ENCODE measurements at places on chromosomes 4 and X.

GRCh38 chr4:6546681-6547447 is 28.1 kb upstream of the MAN2B2 start:
- DNase-seq, result peak; percentile 20

DNA sequence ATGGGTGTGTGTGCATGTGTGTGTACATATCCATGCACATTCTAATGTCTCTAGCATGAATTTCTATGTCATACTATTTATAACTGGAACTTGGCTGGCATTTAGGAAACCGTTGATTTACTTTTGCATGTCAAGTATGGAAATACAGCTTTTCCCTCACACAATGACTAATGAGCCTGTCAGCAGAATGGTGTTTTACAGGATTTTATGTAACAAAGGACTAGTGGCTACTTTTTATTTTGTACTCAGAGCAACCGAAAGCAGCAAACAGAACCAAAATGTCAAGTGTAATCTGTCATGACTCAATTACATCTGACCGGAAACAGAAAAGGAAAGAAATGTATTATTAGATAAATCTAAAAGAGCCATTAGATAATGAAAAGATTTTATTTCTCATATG is 1911.5 kb upstream of the AGA start:
- no peak for DNase-seq

DNA sequence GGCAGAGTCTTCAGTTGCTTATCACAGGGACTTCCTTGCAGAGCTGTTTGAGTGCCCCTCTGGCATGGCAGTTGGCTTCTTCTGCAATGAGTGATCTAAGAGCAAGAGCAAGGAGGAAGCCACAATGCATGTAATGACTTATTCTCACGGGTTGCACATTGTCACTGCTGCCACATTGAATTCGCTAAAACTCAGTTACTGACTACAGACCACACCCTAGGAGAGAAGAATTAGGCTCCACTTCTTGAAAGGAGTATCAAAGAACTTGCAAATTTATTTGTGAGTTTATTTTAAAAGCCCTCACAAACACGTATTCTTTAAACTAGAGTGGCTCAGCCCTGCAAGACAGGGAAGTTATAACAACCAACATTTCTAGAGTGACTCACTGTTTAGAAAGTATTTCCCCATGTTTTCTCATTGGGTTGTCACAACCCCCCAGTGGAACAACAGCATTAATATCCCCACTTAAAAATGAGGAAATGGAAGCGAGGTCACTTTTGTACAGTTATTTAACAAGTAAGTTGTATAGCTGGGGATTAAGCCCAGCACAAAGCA is 32.4 kb upstream of the RBPJ start:
- no peak for DNase-seq

GRCh38 chr4:151359576-151359975 is 34.2 kb upstream of the SH3D19 start:
- no peak for DNase-seq

DNA sequence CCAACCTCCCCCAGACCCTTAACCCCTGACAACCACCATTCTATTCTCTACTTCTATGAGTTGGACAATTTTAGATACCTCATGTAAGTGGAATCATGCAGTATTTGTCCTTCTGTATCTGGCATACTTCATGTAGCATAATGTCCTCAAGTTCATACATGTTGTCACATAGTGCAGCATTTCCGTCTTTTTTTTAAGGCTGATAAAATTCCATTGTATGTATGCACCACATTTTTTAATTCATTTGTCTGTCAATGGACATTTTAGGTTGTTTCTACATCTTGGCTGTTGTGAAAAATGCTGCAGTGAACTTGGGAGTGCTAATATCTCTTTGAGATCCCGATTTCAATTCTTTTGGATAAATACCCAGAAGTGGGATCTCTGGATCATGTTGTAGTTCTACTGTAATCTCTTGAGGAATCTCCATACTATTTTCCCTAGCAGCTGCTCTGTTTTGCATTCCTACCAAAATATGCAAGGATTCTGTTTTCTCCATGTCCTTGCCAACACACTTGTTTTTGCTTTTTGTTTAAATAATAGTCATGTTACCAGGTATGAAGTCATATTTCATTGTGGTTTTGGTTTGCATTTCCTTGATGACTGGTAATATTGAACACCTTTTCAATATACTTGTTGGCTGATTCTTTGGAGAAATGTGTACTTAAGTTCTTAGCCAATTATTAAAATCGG is 48.8 kb upstream of the ADAD1 start:
- DNase-seq, result no peak

GRCh38 chr4:184309241-184310170 is 91.8 kb upstream of the ENPP6 start:
- no peak for DNase-seq

DNA sequence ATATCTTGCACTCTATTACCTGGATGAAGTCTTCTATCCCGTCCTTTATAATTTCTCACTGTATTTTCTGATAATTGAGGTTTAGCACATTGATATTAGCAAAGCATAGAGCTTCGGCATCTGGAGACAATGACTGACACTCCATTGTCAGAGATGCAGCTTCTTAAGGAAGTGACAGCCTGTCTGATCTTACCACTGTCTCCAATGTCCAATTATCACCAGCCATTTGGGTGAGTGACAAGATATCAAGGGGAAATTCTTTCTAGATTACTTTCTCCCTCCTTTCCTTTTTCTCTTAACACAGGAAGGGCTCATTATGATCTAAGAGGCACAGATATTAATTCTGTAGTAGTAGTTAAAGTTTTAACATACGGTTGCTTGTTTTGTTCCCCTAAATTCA is 86.4 kb downstream of the LDB2 start:
- no peak for DNase-seq

- no peak for DNase-seq
Observed at GRCh38 chr4:7381221-7381889, 53.4 kb downstream of the PSAPL1 start.

- DNase-seq, result no peak
Observed at GRCh38 chr4:156118507-156119220, 165.0 kb upstream of the CTSO start.

DNA sequence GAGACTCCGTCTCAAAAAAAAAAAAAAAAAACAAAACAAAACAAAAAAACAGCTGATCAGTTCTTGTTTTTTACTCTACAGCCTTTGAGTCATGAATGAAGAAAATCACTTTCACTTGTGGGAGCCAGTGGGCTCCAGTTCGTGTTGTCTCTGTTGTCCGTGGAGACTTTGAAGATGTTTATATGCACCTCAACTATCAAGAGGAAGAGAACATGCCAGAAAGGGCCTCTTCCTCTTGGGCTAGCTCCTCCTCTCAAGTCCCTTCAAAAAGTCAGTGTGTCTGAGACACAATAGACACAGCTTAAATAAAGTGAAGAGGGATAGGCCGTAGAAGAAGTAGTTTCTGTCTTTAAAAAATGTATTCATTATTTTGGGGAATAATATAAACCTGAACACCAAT is 182.7 kb downstream of the KDR start:
- DNase-seq, result no peak

DNA sequence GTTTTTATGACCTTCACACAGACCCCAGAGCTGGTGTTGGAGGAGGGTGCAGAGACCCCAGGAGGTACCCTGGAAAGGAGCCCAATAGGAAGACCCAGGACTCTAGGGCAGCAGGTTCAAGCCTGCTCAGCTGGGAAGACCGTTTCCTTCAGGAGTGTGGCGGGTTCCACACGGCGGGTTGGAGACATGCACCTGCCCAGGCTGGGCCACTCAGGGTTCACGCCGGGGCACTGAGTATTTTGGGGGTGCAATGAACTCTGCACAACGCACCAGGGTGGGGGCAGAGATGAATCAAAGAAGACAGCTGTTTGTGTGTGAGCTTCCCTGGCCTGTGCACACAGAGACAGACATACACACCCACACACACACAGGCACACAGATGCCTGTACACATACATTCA is 52.5 kb upstream of the PPP2R3B start:
- no peak for DNase-seq

GRCh38 chr4:5700459-5700858 is 7.9 kb downstream of the EVC2 start:
- DNase-seq, result no peak

DNA sequence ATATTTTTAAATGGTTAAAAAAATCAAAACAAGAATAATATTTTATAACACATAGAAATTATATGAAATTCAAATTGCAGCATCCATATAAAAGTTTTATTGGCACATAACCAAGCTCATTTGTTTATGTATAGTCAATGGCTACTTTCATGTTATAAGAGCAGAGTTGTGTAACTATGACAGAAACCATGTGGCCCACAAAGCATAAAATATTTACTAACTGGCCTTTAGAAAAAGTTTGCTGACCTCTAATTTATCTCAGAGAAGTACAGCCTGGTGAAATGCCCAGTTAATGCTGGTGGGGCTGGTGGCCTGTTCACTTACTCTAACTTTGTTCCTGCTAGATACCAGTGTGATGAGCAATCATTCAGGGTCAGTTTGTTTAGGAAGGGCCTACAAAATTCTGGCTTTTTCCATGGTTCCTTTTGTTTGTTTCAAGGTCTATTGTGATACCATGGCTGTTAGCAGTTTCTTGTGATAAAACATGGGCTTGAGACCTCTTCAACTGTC is 104.6 kb downstream of the PPP1R2C start:
- DNase-seq, result no peak

DNA sequence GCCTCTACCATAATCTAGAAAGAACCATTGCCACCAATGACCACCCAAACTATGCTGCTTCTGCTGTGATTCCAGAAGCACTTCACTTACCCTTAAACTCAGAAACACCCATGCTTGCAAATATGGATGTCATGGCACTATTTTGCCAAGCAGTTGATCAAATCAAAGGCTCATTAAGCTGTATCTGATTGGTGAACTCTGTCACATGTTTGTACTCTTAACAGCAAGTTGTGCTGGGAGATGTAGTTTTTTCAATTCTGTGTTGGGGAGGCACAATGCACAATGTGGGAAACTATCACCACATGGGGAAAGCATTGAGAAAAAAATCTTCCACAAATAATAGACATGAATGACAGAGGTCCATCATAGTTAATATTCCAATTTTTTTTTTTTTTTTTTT is 19.2 kb upstream of the SPCS3 start:
- no peak for DNase-seq

DNA sequence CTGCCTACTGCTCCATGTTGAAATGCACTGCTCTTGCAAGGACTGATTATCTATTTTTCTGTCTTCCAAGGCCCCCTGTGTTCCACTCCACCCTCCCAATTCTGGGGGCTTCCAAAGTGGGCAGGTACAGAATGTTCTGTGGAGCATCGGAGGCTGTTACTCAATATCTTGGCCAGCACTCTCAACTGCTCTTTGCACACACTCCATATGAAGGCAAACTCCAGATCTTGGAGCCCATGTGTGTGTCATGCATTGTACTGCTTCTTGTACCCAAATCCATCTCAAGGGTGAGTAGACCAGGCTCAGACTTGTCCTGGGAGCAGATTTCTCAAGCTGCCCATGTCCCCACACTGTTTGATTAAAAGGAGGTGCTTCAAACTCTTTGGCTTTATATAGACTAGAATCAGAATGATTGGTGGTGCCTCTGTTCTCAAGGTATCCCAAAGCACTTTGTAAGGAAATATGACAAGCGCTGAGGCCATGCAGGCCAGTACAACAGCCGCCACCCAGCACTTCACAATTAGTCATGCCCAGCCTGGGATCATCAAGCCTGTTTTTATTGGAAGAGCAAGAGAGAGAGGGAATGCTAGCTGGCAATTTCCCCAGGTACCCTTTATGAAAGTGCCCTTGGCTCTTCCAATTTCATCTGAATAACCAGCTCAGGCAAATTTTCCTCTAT is 44.3 kb downstream of the AR start:
- no peak for DNase-seq

GRCh38 chr4:88381123-88381522 is 2.5 kb downstream of the HERC6 start:
- no peak for DNase-seq

DNA sequence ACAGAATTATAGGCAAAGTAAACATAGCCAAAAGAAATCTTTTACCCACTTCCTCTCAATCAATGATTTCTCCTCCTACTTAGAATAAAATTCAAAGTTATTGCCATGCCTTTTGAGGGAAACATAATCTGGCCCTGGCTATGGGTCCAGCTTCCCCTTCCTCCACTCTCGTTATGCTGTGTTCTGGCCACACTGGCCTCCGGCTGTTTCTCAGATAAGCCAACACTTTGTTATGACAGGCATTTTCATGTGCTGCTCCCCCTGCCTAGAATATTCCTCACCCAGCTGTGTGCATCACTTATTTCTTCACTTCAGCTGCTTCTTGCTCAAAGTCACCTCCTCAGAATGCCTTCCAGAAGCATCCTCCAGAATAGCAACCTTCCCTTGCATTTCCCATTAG is 386.6 kb upstream of the AADAT start:
- DNase-seq, result no peak

GRCh38 chr4:105550641-105551040 is 1.8 kb upstream of the ARHGEF38 start:
- no peak for DNase-seq

DNA sequence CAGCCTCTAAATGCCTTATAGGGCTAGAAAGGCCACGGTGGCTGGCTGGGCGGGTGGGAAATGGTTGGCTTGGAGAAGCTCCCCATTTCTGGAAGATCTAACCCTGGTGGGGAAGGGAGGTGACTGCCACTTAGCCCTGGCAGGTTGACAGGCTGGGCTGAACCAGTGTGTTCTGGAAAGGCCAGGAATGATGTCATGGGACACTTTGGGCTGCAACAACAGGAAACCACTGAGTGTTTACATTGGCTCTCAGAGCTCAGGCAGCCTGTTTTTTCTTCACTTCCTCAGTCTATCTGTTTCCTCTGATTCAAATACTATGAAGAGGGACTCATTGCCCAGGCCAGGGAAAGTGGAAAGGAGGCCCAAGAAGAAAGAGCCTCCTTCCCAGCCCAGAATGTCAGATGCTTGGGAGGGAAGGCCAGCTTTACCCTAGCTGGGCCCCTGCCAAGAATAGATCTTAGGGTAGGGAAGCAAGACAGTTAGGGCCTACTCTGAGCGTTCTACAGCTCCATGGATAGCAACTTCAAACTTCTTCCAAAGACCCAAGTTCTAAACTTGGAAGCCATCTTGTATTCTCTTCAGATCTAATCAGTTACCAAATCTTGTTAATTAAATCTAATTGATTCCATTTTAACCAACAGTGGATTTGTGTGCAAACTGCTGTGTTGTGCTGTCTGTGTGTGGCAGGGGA is 65.8 kb upstream of the MSN start:
- peak; percentile 27 for DNase-seq

DNA sequence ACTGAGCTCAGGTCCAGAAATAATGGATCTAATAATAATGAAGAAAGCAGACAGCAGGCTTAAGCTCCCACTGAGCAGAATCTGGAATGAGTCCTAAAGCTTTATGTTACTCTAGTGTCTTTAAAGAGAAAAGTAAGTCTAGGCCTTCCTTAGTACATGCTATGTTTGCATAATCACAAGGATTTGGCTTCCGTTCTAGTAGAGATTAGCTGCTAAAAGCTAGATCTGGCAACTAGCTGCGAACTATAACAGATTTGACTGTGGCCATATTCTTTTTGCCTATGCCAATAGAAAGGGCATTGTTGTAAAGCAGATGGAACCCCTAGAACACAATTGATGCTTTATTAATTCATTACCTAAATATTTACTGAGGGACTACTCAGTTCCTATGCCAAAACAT is 19.0 kb downstream of the COX7B2 start:
- DNase-seq, result no peak

GRCh38 chr4:175873707-175874106 is 61.6 kb upstream of the GPM6A start:
- no peak for DNase-seq

Measured in stimulated activated CD8-positive, alpha-beta memory T cell treated with anti-CD3 and anti-CD28 coated beads, Interleukin-7, amount 100 ng/mL, for 1 hour (primary cell).